ENCODE measurements at places on chromosomes 1 and 21. TPM values are rescaled to one million over a fixed set of nuclear protein-coding genes. Genes with fewer than 3 reads are reported as not detected.

DNA sequence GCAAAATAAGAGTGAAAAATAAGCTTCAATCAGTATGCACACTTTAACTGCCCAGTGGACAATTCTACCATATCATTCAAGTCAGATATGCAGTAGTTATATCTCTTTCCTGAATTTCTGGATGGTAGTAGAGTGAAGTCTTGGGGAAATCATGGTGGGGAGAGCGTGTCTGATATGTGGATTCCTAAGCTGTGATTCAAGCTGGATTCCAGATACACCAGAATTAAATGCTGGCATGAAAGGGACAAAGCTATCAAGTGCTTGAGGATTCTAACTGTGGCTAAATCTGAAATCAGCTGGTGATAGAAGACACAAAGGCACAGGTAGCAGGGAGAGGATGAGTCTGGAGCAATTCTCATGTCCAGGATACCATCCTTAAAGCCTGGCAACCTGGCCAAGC is 323.5 kb downstream of the DUSP10 start:
- DNase-seq, result no peak

The DMRTA2 gene
- total RNA-seq, result not detected

DNA sequence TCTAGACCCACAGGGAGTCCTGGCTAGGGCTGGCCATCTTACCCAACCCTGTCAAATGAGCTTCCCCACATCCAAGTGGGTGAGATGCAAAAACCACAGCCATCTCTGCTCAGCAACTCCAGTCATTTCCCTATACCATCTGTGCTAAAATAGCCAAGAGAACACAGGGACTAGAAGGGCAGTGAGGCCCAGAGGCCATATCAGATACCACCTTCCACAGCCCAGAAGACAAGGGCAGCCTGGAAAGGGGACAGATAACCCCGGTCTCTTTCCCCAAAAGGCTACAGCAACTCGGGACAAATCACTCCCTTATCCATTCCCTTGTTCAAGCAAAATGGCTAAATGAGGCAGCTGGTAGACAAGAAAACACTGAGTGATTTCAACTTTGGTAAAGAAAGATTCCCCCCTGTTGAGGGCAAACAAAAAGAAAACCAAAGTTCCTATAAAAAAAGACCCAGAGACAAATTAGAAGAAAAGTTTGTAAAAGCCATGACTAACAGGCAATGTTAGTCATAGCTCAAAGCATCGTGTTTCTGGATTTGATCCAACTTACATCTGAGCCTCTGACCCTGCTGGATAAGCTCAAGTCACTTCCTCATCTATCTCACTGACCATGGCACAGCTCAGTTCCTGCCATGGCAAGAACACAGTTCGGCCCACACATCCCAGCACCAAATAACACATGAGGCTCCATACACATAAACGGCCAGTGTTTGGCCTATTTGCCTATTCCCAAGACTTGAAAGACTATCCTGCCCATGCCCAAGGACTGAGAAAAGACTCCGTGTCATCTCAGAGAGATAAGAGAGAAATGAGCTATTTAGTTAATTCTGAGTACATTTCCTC is 3.1 kb downstream of the LAMB3 start:
- no peak for DNase-seq

DNA sequence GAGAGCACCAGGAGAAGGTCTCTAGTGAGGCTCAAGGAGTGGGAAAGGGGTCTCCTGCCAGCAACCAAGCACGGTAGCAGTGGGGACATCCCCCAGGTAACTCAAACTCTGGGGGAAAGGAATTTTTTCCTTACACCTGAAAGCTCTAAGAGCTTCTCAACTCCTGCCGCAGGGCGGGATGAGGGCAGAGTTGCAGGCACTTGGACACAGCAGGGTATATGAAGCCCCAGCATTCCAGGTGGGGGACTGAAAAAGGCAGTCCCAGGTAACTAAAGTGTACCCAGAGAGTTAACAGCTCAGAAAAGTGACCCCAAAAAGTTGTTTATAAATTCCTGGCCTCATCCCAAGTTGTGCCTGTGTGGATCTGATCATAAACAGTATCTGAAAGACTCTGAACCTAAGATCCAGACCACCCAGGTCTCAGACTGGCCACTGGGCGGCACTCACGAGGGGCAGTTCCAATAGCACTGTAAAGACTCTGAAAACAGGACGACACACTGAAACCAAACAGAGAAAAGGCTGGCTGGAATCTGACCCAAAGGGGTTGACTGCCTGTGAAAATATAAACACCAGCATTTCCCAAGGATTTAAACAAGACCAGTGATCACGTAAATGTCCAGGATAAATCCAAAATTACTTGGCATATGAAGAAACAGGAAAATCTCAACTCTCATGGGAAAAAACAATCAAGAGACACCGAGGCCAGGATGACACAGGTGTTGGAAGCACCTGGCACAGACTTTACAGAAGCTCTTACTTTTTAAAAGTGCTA is 47.5 kb downstream of the HSF2BP start:
- DNase-seq, result peak; percentile 19

DNA sequence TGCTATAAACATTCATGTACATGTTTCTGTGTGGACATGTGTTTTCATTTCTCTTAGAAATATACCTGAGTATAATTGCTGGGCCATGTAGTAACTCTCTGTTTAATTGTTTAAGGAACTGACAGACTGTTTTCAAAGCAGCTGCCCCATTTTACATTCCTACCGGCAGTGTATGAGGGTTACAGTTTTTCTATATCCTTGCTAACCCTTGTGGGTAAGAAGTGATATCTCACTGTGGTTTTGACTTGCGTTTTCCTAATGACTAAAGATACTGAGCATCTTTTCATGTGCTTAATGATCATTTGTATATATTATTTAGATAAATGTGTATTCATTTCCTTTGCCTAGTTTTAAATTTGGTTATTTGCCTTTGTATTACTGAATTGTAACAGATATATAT is 81.7 kb downstream of the DNM3 start:
- no peak for DNase-seq

- no peak for DNase-seq
Measured at GRCh38 chr1:80847904-80848303, 952.8 kb upstream of the ADGRL2 start.

DNA sequence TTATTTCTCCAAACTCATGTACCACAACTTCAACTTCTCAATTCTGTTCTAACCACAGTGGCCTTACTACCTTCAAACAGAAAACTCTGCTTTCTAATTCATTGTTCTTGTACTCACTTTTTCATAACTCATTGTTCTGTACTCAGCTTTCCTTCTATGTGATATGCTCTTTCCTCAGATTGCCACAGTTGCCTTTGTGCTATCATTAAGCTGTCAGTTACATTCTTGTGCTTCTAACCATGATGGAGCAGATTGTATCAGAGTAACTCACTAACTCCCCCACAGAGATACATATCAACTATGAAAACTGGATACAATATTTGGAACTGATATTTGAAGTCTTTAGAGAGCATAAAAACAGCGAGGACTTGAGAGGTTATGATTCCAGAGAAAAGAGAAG is 1213.7 kb downstream of the KCNT2 start:
- DNase-seq, result no peak

The SLC44A3 gene
- 5.0 TPM for total RNA-seq

The TSPEAR gene
- 0.58 TPM for total RNA-seq

DNA sequence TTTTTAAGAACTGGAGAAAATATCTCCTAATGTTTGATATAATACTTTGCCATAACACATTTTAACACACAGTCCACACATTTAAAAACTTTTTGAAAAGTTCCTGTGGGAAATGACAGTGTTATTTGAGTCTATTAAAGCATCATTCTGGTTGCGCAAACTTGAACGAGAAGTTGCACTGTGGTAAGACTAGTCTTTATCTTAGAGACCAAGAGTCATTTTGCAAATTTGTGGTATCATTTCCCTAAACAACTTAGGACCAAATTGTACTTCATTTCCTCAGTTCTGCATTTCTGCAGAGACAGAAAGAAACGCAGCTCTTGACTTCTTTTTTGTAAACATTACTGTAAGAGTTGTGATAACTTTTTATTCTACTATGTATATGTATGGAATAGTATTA is at the start of gene RGS18:
TSS of gene RGS18 (plus strand) at position 282 of the 400 bp plus-strand sequence. CDS start 176 bp downstream, outside the sequence.
- DNase-seq, result no peak

- no peak for DNase-seq
Measured at GRCh38 chr1:12636098-12636950, 7.6 kb upstream of the AADACL4 start.

DNA sequence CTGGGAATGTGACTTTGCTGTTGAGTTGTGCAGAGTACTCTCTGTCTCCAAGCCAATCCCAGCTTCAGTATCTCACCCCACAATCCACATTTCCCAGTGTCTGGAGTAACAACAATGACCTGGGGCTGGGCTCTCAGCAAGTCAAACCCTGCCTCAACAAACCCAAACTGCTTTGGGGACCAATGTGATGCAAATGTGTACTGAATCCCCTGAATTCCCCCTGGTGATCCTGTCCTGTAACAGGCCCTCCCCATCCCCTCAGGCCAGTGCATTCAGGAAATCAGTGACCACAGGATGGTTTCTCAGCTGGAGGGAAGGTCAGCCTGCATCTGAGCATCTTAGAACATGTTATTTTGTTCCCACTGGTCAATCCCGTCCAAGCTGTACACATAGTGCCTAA is 36.7 kb upstream of the HAO2 start:
- DNase-seq, result no peak

The AQP10 gene
- not detected for total RNA-seq

DNA sequence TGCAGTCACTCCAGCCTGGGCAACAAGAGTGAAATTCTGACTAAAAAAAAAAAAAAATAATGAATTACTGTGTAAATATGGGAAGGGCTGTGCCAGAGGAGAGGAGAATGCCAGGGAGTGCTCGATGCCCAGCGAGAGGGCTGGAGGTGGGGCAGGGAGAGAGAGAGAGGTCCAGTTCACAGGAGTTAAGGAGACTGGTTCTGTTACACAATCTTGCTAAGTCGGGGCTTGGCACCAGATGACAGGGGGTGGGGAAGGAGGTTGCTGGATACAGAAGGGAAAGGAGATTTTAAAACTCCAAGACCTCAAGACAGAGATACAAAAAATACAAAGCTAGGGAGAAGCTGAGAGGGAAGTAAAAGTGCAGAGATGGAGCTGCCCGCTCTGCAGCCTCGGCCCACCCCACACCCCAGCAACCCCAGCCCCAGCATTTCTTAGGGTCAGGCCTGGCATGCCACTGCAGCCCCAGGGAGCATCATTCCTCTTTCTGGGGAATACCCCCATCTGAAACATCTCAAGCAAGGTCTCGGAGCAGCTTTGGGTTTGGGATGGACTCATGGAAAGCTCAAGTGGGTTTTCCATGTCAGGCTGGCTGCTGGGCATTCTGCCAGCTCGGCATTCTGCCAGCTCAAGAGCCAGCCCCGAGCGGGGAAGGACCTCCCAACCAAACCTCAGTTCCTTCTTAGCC is 991 bp downstream of the SELENBP1 start:
- no peak for DNase-seq

DNA sequence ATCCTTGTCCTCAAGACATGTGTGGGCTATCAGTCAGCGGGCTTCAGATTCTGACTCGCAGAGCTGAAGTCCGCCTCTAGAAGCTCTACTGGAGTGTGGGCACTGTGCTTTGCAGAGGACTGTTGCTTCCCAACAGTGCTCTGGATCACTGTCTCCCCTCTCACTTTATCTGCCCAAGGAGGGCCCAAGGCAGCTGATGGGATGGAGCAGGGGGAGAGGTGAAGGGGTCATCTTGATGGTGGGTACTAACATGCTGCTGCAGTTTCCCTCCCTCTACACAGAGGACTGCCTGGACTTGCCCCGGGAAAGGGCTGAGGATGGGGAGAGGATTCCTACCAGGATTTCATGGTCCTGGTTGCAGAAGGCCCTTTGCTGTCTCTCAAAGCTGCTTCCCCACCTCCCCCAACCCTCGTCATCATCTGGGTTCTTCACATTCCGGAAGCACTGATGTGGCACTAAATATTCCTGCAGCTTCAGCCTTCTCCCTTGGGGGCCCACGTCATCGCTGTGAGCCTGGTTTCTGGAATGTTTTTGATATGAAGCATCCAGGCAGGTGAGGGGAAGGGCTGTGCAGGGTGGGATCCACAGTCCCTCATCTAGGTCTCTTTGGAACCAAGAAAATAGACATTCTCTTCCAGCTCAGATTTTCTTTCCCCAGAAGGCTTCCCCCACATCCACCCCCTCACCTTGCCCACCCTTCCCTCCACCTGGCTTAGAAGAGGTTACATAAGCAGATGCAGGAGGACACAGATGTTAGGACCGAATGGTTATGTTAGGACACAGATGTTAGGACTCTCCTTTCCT is 23.2 kb downstream of the NUAK2 start:
- peak; percentile 59 for DNase-seq

DNA sequence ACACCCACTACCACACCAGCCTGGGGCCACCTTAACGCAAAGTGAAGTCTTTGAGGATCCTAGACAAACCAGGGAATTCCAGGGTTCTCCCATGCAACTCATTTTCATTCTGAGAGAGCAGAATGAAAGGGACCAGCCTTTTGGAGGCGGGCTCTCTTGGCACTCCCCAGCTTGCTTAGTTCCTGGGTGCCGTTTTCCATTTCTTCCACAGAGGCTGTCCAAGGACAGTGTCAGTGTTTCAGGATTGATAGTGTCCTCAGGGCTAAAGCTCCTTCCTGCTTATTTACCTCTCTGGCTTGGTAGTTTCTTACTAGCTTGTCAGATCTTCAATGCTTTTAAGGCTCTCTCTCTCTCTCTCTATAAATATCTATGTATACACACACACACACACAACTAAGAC is 30.1 kb upstream of the GNG4 start:
- DNase-seq, result no peak

- DNase-seq, result no peak
Measured at GRCh38 chr1:53075761-53076163, 13.7 kb downstream of the PODN start.

GRCh38 chr1:19240673-19241538 is 10.4 kb downstream of the EMC1 start:
- DNase-seq, result no peak

DNA sequence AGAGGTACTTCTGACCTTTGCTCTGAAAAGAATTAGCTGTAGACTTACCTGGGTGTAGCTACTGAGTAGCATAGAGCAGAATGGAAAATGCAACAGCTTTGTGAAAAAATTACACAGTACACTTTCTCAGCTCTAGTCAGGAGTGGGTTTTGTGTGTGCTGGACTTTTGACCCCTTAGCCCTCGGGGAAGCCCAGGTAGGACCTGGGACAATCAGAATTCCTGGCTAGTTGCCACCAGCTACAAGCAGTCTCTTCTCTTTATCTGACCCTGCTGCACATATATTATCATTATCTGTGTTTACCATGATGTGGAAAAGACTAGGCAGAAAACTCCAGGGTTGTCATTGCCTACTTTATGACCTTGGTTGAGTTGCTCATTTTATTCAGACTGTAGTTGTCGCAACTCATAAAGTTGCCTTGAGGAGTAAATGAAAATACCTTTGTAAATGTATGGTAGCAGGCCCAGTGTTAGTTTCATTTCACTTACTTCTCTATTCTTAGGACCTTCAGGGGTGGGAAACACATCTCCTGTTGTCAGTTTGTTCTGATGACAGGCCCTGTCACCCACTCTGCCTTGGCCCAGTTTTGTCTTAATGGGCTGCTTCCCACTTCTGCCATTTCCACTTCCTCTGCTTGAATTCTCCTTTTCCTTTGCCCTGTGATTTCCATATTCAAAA is 5.4 kb downstream of the NEK7 start:
- no peak for DNase-seq

GRCh38 chr21:42147386-42148020 is 71.4 kb upstream of the ABCG1 start:
- DNase-seq, result no peak

GRCh38 chr1:157961805-157962762 is 31.4 kb upstream of the KIRREL1 start:
- DNase-seq, result no peak

GRCh38 chr1:200150006-200150405 is 122.5 kb downstream of the NR5A2 start:
- DNase-seq, result no peak

- no peak for DNase-seq
Measured at GRCh38 chr21:43188592-43189210, 19.9 kb downstream of the CRYAA start.

All from H1 (cell line).